ENCODE measurements at places on chromosomes 13 and 19.

GRCh38 chr19:1862424-1863327 is 703 bp downstream of the KLF16 start:
- no peak for DNase-seq

GRCh38 chr13:30145709-30146367 is 161.5 kb downstream of the KATNAL1 start:
- peak; percentile 72 for DNase-seq

DNA sequence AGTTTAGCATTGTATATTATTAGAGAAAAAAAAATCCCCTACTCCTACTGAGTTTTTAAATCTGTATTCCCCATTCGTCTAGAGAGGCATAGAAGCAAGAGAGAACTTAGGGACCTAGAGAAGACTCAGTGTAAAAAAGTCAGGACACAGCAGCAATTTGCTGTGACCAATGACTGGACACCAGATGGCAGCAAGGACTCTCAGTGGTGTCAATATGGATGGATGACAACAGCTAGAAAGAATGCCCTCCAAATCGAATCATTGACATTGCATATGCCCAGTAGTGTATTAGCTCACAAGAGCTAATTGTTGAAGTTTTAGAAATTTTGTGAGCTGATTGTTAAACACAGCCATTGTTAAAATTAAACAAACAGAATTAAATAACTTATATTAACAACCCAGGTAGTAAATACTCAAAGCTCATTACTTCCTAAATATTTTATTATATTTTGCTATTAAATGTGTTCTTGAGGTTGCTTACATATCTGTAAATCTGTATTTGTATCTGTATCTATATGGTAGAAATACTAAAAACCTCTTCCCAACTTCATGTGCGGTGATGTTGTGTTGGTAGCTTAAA is 43.9 kb downstream of the SIAH3 start:
- DNase-seq = peak; percentile 24

DNA sequence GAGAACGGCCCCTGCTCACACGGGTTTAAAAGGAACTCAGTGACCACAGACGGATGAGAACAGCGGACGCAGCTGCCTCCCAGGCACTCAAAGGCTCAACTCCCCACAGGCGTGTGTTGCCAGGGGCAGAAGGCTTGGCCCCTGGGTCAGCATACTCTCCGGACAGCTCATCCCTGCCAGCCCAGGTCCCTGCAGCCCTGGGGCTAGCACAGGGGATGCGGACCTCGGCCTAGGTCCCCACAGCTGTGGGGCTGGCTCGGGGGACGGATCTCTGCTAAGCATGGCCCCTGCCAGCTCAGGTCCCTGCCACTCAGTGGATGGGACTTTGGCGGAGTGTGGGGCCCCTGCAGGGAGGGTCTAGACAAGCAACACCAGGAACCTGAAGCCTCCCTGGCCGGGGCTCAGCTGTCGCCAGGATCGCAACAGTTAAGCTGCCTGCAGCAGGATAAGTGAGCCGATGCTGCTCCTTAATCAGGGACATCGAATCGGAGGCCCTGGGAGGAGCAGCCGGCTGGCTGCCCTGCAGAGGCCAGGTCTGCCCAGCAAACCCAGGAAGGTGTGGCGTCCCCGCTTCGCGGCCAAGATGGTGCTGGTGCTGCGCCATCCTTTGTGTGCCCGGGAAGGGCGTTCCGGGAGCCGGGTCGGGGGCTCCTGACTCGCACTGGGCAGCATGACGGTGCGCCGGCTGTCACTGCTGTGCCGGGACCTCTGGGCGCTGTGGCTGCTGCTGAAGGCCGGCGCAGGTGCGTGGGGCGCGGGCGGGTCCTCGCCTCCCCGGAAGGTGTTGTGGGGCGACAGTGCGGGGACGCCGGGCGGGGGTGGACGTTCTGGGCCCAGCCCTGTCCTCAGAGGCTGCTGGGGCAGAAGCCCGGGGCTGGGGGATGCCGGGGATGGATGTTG is 32.5 kb downstream of the MCF2L start:
- no peak for DNase-seq

- no peak for DNase-seq
Observed at GRCh38 chr13:111556496-111556895, 236.1 kb downstream of the TEX29 start.

GRCh38 chr13:52899206-52899605 is 50.8 kb upstream of the PCDH8 start:
- no peak for DNase-seq

All from GM12864 (cell line).